ENCODE measurements at places on chromosomes 7 and 10. TPM values are rescaled to one million over a fixed set of nuclear protein-coding genes. Genes with fewer than 3 reads are reported as not detected.

AHR gene
- total RNA-seq, result 288 TPM

CHST15 gene
- total RNA-seq, result 31.7 TPM

TAS2R3 gene
- 6.1 TPM for total RNA-seq

PPP1R3C gene
- total RNA-seq, result 10.9 TPM

GATAD1 gene
- total RNA-seq, result 52.0 TPM

TMEM176A gene
- total RNA-seq, result 69.7 TPM

EPHB6 gene
- total RNA-seq, result 15.7 TPM

NME8 gene
- total RNA-seq, result 1.2 TPM

ZPBP gene
- total RNA-seq, result not detected

HECW1 gene
- 4.8 TPM for total RNA-seq

EBLN1 gene
- not detected for total RNA-seq

FIGNL1 gene
- total RNA-seq, result 8.5 TPM

NANOS1 gene
- total RNA-seq, result 3.5 TPM

C10orf62 gene
- total RNA-seq, result not detected

GBF1 gene
- total RNA-seq, result 39.5 TPM

KEL gene
- total RNA-seq, result 2.3 TPM

ANK3 gene
- 203 TPM for total RNA-seq

CYP17A1 gene
- total RNA-seq, result 0.18 TPM

FAM25G gene
- not detected for total RNA-seq

NAPEPLD gene
- 18.2 TPM for total RNA-seq

TEX36 gene
- total RNA-seq, result not detected

KBTBD2 gene
- 52.2 TPM for total RNA-seq

NKX1-2 gene
- not detected for total RNA-seq

ABCB4 gene
- total RNA-seq, result 3.3 TPM

OPALIN gene
- not detected for total RNA-seq

OR13A1 gene
- total RNA-seq, result not detected

SLC29A4 gene
- total RNA-seq, result 8.8 TPM

RASA4B gene
- total RNA-seq, result 59.3 TPM
